Central memory CD8-positive, alpha-beta T cell (primary cell): ENCODE measurements at places on chromosomes 7 and 10.
A peak's percentile ranks its signal among the peaks of the same experiment; 100 is the strongest.

- DNase-seq: no peak
Observed at GRCh38 chr10:75616874-75617478, 185.6 kb downstream of the LRMDA start.

DNA sequence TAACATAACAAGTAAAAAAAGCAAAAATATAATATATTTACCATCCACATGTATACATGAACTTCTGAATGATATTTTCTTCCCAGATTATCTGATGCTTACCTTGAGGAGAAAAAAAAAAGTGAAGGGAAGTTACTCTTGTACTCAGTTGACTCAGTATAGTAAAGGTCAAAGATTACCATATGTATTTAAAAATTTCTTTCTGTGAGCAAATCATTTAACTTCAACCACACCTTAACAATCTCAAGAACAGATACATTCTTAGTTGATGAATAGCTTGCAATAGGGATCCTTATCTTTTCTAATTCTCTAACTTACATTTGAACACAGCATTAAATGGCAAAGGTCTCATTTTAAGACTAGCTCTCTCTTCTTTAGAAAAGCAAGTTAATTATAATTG lies 29.8 kb downstream of the PRR15 start:
- DNase-seq: no peak

DNA sequence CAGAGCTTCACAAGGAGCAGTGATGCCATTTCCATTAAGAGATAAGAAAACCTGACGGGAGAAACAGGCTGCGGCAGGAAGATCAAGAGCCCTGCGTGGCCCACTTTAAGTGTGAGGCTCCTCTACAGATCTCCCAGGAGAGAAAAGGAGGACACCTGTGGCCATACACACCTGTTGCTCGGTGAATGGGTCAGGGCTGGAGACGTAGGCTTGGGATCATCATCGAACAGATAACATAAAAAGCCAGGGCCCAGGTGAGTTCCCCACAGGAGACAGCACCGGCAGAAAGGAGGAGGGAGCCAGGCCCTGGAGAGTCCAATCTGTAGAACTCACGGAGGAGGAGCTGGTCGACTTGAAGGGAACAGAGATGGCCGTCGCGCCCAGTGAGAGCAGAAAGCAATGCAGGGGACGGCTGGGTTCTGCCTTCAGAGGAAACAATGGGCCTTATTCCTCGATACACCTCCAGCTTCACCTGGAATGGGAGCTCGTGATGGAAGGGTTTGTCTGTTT lies 556.8 kb downstream of the DNAJB6 start:
- no peak for DNase-seq

DNA sequence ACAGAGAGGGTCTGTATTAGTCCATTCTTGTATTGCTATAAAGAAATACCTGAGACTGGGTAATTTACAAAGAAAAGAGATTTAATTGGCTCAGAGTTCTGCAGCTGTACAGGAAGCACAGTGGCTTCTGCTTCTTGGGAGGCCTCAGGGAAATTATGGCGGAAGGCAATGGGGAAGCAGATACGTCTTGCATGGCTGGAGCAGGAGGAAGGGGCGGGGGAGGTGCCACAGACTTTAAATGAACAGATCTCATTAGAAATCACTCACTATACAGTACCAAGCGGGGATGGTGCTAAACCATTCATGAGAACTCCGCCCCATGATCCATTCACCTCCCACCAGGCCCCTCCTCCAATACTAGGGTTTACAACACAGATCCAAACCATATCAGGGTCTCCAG lies 3.7 kb upstream of the CALU start:
- DNase-seq: no peak

GRCh38 chr7:38584443-38585210 lies 46.5 kb downstream of the AMPH start:
- no peak for DNase-seq

- no peak for DNase-seq
Observed at GRCh38 chr10:25888627-25889026, 45.4 kb upstream of the MYO3A start.

DNA sequence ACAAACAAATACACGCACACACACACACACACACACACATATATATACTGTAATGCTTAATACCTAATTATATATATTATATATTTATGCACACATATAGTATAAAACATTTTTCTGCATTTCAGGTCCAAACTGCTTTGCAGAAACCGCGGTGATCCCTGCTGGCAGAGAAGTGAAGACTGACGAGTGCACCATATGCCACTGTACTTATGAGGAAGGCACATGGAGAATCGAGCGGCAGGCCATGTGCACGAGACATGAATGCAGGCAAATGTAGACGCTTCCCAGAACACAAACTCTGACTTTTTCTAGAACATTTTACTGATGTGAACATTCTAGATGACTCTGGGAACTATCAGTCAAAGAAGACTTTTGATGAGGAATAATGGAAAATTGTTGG lies 138.5 kb downstream of the VWC2 start:
- DNase-seq: no peak

DNA sequence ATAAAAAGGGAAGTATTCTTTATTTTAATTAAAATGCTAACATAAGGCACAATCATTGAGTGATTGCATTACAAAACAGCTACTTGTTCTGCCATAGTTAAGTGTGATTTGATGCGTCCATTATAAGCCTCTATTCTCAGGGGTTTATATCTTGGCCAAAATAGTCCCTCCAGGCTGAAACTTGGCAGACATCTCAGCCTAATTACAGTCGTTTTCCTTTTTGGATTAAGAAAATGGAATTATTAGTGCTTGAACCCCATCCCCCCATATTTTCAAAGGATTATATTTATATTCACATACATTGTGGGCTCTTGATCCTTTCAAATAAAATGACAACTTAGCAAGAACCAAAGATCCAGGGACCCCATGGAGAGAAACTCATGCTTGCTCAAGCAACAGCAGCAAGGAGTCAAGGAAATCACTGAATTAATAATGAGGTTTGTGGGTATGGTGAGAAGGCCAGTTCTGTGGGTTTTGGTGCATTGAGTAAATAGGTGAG lies 66.7 kb upstream of the NEUROD6 start:
- DNase-seq: no peak

GRCh38 chr7:98254951-98255610 lies 3.0 kb upstream of the TECPR1 start:
- no peak for DNase-seq

DNA sequence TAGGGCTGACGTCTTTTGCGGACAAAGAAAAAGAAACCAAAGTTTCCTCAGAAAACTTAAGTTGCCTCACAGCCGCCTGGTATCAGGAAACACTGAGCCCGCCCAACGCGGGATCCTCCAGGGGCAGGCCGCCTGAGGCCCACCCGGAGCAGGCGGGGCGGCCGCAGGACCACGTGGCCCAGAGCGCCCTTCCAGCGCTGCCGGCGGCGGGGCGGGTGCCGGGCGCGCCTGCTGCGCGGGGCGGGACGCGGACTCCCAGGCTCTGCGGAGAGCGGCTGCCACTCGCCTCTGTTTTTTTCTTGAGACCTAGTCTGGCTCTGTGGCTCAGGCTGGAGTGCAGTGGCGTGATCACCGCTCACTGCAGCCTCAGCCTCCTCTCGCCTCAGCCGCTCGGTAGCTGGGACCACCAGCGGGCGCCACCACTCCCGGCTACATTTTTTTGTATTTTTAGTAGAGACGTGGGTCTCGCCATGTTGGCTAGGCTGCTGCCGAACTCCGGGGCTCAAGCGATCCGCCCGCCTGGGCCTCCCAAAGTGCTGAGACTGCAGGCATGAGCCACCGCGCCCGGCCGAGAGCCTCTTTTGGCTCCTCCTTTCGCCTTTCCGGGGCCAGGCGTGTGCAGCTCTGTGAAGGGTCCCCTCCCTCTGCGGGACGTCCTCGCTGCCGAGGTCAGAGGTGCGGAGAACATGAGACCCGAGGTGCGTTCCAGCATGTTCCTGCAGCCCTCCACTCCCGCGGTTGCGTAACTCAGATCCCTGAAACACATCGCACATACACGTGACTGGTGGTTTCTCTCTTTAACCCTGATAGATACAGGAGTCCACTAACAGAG lies 11.6 kb upstream of the HNRNPF start:
- peak; percentile 81 for DNase-seq

DNA sequence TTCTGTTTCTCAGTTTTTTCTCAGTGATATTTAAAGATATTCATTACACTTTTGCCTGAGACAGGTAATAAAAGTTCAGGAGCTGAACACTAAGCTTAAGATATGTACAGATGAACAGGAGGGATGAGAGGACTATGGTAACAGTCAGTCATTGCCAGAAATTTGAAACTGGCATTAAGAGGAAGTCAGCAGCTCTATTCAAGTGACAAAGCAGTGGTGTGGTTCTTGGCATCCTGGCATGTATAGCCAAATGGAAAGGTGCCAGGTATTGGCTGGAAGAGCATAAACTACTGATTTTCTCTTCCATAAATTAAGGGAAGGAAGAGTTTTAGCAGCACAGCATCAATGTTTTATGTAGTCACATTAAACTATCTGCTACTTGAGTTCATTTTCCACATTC lies 22.7 kb downstream of the HOXA1 start:
- no peak for DNase-seq

DNA sequence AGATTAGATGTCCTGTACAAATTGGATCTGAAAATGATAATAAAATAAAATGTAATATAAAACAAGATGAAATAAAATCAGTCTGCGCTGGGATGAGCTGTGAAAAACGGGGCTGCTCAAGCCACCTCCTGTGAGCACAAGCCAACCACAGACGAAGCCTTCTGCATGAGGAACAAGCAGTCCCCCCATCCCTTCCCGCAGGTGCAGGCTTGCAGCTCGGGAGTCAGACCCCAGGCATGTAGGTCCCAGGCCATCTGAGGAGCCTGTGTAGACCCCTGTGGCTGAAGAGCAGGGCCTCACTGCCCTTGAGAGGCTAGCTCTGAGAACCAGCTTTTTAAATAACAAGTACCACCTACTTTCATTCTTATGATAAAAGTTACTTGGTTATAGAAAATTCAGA lies 123.4 kb downstream of the TNS3 start:
- no peak for DNase-seq

DNA sequence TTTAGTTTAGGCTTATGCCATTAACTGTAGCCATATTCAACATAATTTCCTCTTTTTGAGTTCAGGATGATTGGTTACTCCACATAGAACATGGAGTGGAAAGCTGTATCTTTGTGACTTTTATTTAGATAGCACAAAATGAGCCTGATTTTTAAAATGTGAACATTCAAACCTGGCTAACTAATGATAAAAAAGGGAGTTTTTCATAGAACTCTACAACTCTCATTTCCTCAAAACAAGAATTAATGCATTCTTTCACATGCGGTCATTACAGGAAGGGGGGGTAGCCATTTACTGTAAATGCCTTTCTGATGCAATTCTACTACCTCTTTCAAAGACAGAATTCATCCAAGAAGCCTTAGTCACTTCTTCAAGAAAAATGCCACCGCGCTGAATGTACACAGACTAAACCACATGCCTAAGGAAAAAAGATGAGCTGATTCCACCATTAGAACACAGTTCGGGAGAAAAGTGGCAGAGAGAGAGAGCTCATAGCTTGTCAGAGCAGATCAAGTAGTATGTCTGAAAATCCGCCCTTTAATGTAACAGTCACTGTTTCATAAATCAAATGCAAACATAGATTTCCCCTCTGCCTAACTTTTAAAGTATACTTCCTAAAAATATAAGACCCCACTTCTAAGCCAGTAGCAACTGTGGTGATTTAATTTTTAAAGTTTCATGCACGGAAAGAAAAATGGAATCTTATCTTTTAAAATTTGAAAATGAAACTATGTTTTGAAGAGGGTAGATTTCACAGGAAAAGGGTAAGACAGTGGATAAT lies 226.4 kb upstream of the KLF14 start:
- no peak for DNase-seq
